CMK (cell line): ENCODE measurements at places on chromosomes 16 and 17.

DNA sequence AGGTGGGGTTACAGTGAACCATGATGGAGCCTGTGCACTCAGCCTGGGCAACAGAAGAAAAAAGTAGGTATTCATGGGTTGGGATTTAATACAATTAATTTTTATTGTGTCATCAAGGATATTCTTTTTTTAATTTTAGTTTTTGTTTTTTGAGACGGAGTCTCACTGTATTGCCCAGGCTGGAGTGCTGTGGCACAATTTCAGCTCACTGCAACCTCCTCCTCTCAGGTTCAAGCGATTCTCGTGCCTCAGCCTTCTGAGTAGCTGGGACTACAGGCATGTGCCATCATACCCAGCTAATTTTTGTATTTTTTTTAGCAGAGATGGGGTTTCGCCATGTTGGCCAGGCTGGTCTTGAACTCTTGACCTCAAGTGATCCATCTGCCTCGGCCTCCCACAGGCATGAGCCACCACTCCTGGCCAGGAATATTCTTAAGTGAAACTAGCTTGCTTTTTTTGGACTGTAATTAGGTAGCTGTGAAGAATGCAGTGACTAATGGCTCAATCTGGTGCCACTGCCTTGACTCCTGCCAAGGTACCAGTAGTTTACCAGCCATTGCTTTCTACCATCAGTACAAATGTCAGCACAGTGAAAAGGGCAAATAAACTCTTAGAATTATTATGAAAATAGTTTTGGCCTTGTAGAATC lies 4.8 kb downstream of the PPM1D start:
- no peak for DNase-seq

- DNase-seq, result no peak
Measured at GRCh38 chr16:13795131-13795530, 124.8 kb upstream of the ERCC4 start.

GRCh38 chr17:67245073-67245693 lies at the start of gene HELZ:
Gene HELZ (minus strand): TSS chr17:67245196. CDS start chr17:67218804, 26,392 bp downstream.
- peak; percentile 78 for DNase-seq

- DNase-seq, result no peak
Measured at GRCh38 chr17:49069585-49070273, 62.8 kb upstream of the B4GALNT2 start.

DNA sequence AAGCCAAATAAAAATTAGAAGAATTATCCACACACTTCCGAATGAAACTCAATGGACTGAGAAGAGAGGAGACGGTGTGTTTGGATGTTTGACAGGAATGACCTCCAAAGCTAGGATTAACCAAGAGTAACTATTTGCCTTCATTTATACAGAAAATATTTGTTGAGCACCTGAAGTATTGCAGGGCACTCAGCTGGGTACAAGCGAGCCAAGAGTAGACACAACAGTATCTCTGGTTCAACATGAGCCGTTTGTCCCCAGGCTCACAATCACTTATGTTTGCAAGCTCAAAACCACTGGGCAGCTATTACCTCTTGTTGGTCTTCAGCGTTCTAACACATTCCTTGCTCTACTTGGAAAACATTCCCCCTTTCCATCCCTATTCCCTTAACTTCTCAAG lies 38.8 kb downstream of the MAF start:
- DNase-seq, result no peak

- DNase-seq, result no peak
Measured at GRCh38 chr17:18138065-18138749, 29.7 kb downstream of the MYO15A start.

GRCh38 chr16:6558126-6558525 lies 774.5 kb upstream of the RBFOX1 start:
- no peak for DNase-seq

DNA sequence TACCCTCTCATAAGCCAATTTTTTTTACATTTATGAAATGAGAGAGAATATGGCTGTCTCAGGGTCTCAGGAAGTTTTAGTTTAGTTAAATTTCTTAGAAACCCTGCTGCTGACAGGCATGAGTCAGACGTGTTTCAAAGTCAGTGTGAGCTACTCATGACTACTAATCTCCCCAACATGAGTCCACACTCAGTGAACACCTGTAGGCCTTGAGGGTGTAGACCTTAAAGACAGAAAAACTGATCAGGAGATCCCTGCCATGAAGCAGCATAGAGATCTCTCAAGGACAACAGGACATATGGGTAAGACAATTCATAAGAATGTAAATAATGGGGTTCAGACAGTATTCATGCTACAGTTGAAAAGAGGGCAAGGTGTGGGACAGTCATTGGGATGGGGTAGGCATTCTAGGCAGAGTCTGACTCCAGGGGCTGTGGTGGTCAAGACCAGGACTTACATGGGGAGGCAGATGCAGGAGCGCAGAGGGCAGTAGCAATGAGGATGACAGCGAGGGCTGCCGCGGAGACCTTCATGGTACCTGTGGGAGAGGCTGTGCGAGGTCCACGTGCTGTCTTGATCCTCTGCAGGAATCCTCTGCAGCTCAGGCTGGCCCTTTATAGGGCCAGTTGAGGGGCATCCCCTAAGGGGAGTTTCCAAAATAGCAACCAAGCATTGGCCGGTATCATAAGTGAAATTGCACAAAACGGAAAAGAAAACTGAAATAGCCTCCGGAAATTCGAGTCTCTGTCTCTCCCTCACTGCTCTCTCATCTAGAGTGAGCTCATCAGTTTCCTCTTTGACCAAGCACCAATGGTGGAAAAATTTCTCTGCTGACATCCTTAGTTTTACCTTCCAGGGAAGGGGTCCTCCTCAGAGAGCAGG lies at the start of gene CCL5:
CCL5 (minus strand) TSS at position 588 of the 882 bp plus-strand sequence.
- no peak for DNase-seq

GRCh38 chr16:87815567-87815966 lies 49.8 kb upstream of the KLHDC4 start:
- DNase-seq, result no peak
